Fibroblast of the aortic adventitia (primary cell): ENCODE measurements at places on chromosomes 2 and 18.

- peak; percentile 98 for DNase-seq
These were observed 164.3 kb upstream of the SIX2 start for GRCh38 chr2:45173513-45173912.

GRCh38 chr2:123993728-123994323, 31.3 kb upstream of the CNTNAP5 start:
- peak; percentile 4 for DNase-seq

GRCh38 chr2:129460299-129461198, 518.9 kb upstream of the RAB6C start:
- DNase-seq = no peak

DNA sequence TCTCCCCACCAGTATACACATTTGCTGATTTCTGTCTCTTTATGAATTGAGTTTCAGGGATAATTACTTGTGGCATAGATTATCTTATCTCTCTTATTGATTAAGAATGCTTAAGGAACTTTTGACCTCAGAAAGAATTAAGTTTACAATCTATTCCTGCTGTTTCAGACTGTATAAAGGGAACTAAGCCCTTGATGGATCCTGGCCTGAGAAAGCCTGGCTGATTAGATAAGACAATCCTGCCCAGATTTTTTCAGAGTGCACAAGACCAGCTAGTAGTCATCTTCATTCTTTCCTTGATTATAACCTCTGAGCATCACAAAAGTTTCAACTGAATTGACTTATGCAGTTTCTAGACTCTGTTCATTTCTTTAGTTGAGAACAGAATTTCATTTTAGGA, 22.7 kb upstream of the TFPI start:
- peak; percentile 65 for DNase-seq

DNA sequence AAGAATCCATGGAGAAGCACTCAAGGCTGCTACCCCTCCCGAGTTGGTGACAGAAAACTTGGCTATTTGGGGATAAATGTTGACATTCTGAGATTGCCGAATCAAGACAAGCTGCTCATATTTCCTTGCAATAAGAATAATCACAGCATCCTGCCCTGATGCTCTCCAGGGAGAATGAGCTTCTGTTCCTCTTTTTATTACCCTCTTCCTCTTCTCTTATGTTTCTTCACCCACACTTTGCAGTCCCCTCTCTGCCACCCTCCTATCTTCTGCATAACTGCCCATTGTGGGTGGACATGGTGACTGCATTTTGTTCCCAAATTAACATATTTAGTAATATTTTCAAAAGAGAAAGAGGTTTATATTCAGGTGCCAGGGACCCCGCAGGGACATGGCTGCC, 11.9 kb upstream of the MSGN1 start:
- DNase-seq = no peak

GRCh38 chr2:166784296-166784946, 103.9 kb upstream of the XIRP2 start:
- no peak for DNase-seq

- DNase-seq = no peak
These were observed 74.0 kb downstream of the NAB1 start for GRCh38 chr2:190722835-190723234.

DNA sequence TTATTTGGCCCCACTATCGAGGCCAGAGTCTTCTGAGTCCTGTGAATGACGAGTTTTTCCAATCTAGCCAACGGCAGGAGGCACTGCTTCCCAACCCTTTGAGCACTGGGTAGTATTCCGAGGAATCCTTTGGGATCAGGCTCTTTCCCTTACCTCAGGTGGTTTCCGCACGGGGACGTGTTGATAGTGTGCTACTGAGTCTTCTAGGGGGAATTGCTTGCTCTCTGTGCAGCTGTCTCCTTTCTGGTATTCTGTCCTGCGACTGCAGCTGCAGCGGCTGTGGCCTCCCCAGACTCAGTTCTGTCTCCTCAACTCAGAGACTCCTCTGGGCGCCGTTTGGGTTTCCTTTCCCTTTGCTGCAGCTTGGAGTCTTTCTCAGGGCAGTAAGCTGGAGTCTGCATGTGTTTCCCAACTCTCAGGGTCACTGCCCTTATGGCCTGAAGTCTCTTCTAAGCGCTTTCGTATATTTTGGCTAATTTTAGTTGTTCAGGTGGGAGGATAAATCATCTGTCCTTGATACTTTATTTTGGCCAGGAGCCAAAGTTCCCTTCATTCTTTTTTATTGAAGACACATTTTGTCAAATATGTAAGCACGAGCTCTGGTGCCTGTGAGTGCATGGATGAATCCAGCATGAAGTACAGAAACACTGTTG, 118.4 kb downstream of the MAP4K4 start:
- peak; percentile 46 for DNase-seq
